ENCODE measurements at places on chromosomes 2 and 18.

- no peak for DNase-seq
These were observed 29.5 kb downstream of the BCL11A start for GRCh38 chr2:60523963-60524362.

- no peak for DNase-seq
These were observed 245.2 kb upstream of the SPHKAP start for GRCh38 chr2:228426502-228427216.

DNA sequence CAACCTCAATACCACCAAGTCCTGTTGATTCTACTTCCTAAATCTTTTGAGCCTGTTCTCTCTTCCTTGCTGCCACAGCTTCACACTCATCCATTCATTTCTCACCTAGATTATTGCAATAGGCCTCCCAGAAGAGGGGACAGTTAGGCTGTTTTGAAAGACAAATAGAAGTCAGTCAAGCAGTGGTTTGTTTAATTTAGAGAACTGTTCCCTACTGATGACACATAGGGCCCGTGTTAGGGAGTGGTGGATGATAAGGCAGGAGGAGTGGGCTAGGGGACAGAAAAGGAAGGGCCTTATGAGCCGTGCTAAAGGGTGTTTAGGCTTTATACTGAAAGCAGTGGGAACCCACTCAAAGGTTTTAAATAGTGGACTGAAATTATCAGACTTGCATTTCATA lies 59.6 kb upstream of the ZFP36L2 start:
- DNase-seq = no peak

- no peak for DNase-seq
These were observed 194.4 kb upstream of the ITGA4 start for GRCh38 chr2:181262782-181263181.

- no peak for DNase-seq
These were observed 33.2 kb downstream of the PLA2R1 start for GRCh38 chr2:160029270-160029628.

DNA sequence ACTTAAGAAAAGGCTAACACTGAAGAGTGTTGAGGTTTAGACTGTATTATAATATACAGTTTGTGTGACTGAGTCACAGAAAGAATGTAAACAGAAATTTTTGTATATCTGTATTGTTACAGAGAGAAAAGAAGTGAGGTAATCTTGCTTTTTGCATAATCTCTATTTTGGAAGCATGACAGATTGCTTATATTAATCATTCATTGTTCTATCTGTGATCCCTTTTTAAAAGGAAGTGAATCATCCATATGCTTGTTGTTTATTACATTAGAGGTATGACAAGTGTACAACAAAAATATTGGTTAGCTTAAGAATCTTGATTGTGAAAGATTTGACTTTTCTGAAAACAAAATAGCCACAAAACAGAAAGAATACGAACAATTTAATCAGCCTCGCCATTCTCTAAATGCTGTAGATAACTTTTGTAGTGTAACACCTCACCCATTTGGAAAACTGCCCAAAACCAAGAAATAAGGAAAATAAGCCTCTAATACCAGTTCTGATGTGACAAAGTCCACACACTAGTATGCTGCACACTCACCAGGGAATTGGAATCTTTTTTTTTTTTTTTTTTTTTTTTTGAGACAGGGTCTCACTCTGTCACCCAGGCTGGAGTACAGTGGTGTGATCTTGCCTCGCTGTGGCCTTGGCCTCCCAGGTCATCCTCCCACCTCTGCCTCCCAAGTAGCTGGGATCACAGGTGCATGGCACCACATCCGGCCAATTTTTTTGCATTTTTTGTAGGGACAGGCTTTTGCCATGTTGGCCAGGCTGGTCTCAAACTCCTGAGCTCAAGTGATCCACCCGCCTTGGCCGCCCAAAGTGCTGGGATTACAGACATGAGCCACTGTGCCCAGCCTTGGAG lies 91.5 kb upstream of the LPIN2 start:
- no peak for DNase-seq

DNA sequence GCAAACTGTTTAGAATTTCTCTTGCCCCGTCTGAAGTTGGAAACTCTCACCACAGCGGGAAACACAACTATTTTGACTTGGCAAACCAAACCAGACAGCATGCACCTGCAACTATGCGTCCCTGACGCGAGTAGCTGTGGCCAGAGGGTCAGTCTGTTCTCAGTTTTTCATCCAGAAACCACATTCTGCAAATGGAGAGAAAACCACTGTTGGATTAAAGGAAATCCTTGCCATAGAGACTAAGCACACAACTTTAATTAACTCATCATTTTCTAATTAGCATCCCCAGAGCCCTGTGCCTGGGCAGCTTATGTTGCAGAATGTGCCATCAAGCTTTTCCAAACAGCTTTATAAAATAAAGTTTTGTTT lies 415.7 kb upstream of the TCF4 start:
- no peak for DNase-seq

DNA sequence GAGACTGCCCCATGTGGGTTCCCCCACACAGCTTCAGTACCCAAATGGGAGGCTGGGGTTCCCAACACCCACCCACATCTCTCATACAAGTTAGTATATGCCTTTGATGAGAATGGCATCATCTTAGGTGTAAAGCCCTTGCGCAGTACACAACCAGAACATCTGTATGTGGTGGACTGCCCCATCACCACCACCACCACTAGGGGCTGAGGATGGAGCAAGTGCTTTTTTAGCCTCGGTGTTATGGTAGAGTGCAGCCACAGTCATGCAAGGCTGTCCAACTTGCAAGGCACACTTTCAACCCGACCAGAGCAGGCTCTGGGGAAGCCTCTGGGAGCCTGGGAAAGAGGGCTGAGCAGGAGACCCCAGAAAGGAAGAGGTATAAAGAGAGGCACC lies 241.2 kb downstream of the TFCP2L1 start:
- no peak for DNase-seq

DNA sequence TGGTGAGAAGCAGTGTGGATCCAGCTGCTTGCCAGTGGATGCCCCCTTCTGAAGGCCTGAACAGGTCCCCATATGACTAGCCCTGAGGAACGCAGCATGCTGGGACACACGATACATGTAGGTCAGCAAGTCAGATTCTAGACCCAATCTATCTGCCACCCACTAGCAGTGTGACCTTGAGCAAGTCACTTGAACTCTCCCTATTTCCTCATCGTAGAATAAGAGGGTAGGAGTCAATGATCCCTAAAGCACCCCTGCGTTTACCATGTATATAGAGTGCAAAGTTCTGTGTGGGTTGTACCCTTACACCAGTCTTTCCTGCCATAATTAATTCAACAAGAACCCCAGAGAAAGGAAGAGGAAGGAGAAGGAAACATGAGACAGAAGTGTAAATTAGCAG lies 123.7 kb downstream of the GALNT14 start:
- no peak for DNase-seq

GRCh38 chr2:160355080-160355479 lies 138.5 kb downstream of the RBMS1 start:
- no peak for DNase-seq

- no peak for DNase-seq
These were observed 57.5 kb upstream of the MFF start for GRCh38 chr2:227267410-227268115.

- no peak for DNase-seq
These were observed 35.6 kb downstream of the ACTR2 start for GRCh38 chr2:65263262-65263661.

DNA sequence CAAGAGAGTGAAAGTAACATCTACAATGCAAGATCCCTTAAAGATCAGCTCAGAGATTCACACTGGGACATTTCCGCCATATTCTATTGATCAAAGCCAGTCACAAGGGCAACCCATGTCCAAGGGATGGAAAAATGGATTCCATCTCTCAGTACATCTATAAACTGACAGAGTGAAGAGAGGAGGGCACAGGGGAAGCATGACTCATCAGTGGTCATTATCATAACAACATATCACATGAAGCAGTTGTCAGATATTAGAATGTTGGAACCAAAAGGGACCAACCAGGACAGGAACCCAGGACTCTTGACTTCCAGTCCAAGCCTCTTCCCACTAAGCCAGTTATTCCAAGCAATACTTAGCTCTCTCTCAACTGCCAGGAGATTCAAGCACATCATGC lies 54.9 kb upstream of the IGFBP2 start:
- no peak for DNase-seq

GRCh38 chr2:105417857-105418436 lies 19.1 kb upstream of the FHL2 start:
- no peak for DNase-seq

- DNase-seq = no peak
These were observed 625 bp downstream of the LYPD6 start for GRCh38 chr2:149331023-149331400.

- DNase-seq = no peak
These were observed 123.3 kb downstream of the SETBP1 start for GRCh38 chr18:44804033-44804432.

- DNase-seq = no peak
These were observed 93.4 kb downstream of the GLI2 start for GRCh38 chr2:120828829-120829632.

DNA sequence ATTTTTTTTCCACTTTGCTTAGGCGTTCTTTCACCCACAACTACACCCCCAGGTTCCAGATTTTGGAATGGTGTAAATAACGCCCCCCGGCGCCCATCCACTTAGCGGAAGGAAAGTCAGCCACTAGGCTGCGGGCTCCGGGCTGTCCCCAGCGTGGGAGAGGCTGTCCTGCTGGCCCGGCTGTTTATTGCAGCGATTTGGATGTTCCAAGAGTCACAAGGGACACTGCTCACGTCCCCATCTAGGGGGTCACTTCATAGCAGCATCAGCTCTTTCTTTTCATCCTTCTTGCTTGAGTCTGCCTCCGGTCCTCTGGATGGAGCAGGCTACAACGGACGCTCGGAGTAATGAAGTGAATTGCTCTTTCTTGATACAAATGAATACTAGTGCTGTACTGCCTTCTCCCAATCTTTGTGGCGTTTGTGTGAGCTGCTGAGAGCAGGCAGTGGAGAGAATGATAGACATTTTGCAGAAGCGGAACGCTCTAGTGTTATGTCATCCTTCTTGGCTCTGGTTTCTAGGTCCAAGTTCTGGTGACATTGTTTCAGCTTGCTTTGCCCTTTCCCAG lies 50.7 kb upstream of the PAIP2B start:
- peak; percentile 17 for DNase-seq

DNA sequence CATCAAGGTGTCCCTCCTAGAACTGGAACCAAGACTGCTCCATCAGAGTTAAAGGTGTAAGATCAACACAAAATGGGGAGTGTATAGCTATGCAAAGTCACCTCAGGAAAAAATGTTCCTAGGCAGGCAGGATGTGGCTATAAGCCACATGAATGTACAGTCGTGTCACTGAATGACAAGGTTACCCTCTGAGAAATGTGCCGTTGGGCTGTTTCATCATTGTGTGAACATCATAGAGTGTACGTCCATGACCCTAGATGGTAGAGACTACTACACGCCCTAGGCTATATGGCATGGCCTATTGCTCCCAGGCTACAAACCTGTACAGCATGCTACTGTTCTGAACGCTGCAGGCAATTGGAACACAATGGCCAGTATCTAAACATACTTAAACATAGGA lies 24.5 kb downstream of the TYMS start:
- DNase-seq = peak; percentile 12

DNA sequence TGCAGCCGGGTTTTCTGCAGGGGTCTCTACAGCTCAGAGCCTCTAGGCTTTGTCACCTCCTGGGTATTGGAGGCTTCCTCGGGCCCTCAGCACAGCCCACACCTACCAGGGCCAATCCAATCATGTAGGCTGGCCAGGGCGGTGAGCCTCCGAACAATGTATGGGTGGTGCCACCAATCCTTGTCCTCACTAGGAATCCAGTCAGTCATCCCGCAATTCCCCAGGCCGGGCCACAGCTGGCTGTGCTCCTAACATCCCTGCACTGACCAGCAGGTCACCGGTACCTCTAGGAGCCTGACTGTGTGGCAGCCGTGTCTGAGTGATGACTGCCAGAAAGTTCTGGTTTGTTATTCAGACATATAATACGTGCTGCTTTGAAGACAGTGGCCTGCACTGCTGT lies 129.4 kb downstream of the SH3RF3 start:
- DNase-seq = no peak

- DNase-seq = no peak
These were observed 48.4 kb upstream of the RMP24 start for GRCh38 chr18:35923939-35924684.

DNA sequence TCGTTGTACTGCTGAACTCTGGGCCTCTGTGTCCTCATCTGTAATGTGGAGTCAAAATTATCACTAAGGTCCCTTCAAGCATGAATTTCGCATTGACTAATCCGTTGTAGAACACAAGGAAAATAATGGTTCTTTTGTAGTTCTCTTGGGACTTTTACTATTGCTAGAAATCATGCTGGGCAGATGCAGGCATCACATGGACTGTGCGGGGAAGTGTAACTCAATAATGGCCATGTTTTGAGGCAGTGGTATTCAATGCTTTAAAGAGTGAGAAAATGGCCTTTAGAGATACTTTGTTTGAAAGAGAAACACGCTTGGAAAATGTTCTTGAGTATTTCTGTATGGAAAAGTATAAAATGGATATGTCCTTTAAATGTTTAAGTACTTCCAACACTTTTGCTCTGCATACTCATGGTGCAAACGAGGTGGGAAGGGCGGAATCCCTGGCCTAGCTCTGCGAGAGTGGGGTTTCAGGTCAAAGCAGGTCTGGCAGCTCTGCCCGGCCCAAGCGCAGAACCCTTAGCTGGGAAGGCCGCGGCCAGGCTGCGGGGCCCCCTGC lies 117.3 kb upstream of the MSTN start:
- DNase-seq = no peak

GRCh38 chr2:66919286-66919685 lies 477.8 kb upstream of the ETAA1 start:
- no peak for DNase-seq

DNA sequence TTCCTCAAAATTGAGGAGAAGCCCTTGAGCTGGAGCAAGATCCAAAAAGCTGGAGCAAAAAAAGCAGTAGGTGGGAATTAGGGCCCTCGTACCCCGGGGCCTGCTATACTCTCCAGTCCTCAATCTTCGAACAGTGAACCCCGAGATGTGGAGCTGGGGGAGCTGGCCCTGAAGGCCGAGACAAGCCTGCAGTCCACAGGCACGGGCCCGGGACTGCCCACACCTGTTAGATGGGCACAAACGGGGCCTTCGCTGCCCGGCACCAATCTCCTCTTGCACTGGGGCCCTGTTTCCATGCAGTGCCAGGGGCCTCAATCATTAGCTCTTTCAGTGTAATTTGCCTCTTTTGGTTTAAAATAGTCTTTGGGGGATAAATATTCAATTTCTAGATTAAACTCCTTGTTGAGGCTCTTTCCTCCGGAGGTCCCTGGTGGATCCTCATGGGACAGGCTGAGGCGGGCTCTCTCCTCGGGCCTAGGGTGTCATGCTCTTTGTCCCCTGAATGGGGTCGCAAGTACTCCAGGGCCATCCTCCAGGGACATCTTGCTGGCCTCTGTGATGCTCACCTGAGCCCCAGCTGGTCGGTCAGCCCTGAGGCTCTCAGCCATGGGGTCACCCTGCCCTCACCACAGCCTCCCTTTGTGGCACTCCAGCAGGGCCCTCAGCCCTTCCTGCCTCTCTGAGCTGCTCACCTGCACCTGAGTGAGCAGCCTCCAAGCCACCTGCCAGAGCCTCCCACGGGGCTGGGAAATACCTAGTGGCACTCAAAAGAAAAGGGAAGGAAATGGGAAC lies 223.6 kb downstream of the ALPK2 start:
- no peak for DNase-seq

Measured in CD4-positive, alpha-beta T cell treated with Interleukin-6 for 4 hours (primary cell).